ENCODE measurements at places on chromosomes 12 and 14.

GRCh38 chr12:47730341-47730744 is 5.1 kb upstream of the ENDOU start:
- DNase-seq = no peak

DNA sequence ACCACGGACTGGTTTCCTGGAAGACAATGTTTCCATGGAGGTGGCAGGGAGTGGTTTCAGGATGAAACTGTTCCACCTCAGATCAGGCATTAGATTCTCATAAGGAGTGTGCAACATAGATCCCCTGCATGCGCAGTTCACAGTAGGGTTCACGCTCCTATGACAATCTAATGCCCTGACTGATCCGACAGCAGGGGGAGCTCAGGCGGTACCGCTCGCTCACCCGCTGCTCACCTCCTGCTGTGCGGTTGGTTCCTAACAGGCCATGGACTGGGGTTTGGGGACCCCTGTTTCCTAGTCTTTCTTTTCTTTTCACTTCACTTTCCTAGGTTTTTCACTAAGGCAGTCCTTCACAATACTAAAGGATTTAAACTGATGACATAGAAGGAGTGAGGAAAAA is 39.6 kb downstream of the GUCY2C start:
- no peak for DNase-seq

- DNase-seq = no peak
Observed at GRCh38 chr12:6821591-6822425, at the start of gene GPR162. TSS of gene GPR162 (plus strand) at chr12:6821821. CDS start at chr12:6823899, 2,078 bp downstream.

DNA sequence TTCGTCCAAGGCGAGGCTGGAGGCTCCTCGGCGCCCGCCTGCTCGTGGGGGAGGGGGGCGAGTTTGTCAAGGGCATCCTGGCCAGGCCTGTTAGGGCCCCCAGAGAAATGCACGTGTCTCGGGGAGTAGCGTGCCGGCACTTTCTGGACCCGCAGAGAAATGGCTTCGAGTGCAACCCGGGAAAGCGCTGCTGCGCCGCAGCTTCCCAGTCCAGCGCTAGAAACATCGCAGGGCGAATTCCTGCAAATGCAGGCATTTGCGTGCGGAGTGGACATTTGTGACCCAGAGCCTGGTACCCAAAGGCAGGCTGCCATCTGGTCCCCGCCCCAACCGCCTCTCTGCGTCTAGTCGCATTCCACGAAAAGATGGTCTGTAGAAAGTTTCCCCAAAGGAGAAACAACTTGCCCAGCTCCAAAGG is 756 bp downstream of the LGR5 start:
- no peak for DNase-seq

Data from stimulated activated CD4-positive, alpha-beta T cell treated with anti-CD3 and anti-CD28 coated beads, Interleukin-1b, Interleukin-23, amount 100 ng/mL, for 48 hours (primary cell).